ENCODE measurements at places on chromosomes 11 and 22.
A peak's percentile ranks its signal among the peaks of the same experiment; 100 is the strongest.

DNA sequence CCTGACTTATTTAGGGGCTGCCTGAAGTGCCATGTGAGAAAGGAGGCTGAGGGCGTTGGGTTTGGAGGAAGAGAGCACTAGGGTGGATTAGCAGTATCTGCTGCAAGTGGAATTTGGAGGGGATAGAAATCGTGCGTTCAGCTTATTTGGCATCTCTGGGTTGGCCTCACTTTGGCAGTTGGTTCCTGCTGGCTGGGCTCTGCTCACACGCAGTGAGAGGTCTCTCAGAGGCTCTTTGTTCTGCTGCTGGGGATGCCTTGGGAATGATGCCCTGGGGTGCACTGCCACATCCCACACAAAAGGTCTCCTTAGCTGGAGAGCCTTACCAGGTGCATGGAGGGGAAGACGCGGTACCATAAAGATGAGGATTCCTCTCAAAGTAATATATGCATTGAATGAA lies 17.7 kb upstream of the MICAL2 start:
- no peak overlapping the region for H3K27ac ChIP-seq
- no peaks in the 10 kb centered on the region for H3K4me1 ChIP-seq
- DNase-seq, result no peak
- no peaks in the 10 kb centered on the region for H3K36me3 ChIP-seq
- H3K4me3 ChIP-seq, result no peak overlapping the region
- no peaks in the 10 kb centered on the region for H3K27me3 ChIP-seq

GRCh38 chr11:46958777-46959176 lies 22.2 kb downstream of the CSTPP1 start:
- no peaks in the 10 kb centered on the region for H3K4me1 ChIP-seq
- H3K36me3 ChIP-seq, result no peaks in the 10 kb centered on the region
- no peak for DNase-seq
- no peak overlapping the region for H3K4me3 ChIP-seq
- no peak overlapping the region for H3K27ac ChIP-seq

DNA sequence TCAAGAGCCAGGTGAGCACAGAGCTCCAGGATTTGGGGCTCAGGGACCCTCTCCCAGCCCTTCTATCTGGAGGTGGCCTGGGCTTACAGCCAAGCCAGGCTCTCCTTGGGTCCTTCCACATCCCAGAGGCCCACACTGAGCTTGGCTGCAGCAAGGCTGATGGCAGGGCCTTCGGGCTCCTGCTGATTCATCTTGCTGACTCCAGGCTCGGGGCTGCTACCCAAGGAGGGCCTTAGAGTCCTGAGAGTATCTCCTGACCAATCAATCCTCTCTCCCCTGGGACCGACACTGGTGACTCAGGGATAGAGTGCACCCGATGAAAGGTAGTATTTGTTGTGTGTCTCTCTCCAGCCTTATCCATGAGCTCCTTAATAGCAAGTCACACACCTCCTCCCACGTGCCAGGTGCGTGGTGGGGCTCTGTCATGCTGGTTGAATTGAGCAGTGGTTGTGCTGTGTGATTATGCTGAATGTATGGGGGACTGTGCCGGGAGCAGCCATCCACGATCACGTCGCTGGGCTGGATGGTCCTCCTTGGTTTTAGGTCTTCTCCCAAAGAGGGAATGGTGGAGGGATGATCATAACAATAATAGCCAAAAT lies 62.3 kb downstream of the GRIK4 start:
- no peaks in the 10 kb centered on the region for H3K27me3 ChIP-seq
- H3K27ac ChIP-seq, result no peak overlapping the region
- no peak for DNase-seq
- H3K4me3 ChIP-seq, result no peak overlapping the region

- no peak overlapping the region for H3K27ac ChIP-seq
- peaks cover 26% of the 10 kb centered on the region for H3K4me1 ChIP-seq
- no peak for DNase-seq
- H3K4me3 ChIP-seq, result peak overlapping the region; percentile 31
- no peaks in the 10 kb centered on the region for H3K36me3 ChIP-seq
Observed at GRCh38 chr22:46537946-46538813, 760 bp upstream of the CELSR1 start.

GRCh38 chr11:20000351-20001134 lies 159.7 kb downstream of the DBX1 start:
- no peak for DNase-seq
- peak overlapping the region; percentile 52 for H3K27ac ChIP-seq
- no peaks in the 10 kb centered on the region for H3K27me3 ChIP-seq
- no peaks in the 10 kb centered on the region for H3K36me3 ChIP-seq
- H3K4me3 ChIP-seq, result no peak overlapping the region
